Non-pigmented ciliary epithelial cell (primary cell): ENCODE measurements at places on chromosomes 12 and 14.

GRCh38 chr12:85424581-85425348, 144.7 kb downstream of the ALX1 start:
- no peak for DNase-seq

- no peak for DNase-seq
These were observed 97.9 kb upstream of the NUDT4 start for GRCh38 chr12:93279565-93280412.

DNA sequence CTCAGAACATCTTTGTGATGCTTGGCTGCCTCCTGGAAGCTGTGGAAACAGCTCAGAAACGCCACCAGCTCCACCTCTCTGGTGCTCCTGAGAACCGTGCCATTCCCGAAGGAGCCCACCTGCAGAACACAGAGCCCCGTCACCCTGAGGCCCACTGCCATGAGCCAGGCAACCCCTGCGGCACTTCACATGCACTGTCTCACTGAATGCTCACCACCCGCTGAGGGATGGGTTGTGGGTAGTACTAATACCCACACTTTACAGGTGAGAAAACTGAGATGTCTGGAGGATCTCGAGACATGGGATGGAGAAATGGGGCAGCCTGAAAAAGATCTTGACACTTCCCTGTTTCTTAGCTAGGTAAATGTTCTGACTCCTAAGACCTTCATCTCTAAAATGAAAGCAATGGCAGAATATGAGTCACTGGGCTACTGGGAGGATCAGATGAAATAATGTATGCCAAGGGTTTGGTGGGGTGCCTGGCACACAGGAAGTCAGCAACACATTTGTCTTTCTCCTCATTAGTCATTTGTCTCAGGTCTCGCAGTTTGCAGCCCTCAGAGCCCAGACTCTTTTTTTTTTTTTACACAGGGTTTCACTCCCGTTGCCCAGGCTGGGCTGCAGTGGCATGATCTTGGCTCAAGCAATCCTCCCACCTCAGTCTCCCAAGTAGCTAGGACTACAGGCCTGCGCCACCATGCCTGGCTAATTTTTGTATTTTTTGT, 5.3 kb downstream of the OASL start:
- DNase-seq, result no peak

DNA sequence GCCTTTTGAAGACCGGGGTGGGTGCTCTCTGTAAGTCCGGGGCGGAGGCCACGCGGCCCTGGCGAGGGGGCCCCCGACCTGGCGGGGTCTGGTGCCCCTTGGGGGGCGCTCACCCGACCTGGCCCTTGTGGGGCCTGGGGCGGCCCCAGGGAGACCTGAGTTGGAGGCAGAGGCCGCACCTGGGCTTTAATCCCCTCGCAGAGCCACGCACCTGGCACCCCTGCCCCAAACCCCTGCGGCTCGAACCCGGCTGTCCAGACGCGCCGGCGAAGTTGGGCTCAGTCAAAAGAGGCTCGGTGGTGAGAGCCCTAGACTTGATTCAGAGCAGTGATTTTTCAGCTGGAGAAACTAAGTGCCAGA, 267 bp downstream of the CFAP251 start:
- no peak for DNase-seq

GRCh38 chr14:58238252-58239243, 6.1 kb upstream of the PSMA3 start:
- no peak for DNase-seq

GRCh38 chr12:49665384-49665783, 41.8 kb downstream of the FMNL3 start:
- DNase-seq, result no peak

DNA sequence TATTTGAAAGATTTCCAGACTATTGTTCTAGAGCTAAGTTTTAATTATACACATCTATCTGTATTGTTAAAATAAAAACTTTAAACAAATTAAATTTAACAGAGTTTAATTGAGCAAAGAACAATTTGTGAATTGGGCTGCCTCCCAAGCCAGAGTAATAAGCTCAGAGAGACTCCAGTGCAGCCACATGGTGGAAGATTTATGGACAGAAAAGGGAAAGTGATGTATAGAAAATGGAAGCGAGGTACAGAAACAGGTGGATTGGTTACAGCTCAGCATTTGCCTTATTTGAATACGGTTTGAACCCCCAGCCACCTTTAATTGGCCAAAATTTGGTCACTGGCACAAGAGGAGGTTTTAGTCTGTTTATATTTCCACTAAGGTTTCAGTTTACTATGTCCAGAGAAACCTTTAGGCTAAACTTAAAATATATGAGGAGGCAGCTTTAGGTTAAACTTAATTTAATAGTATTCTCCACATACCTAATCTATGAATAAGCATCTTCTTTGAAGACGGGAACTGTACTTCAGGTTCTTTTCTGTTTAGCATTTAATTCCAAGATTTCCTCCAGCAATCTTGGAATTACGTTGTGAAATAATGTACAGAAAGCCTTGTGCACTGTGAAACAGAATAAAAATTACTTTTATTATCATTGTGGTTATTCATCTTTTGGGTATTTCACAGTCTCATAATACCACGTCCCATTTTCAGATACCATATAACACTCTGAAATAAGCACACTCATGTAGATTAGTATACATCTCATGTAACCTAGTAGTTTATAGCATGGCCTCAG, 19.4 kb downstream of the SRGAP1 start:
- DNase-seq, result no peak
